AG04450 (cell line): ENCODE measurements at places on chromosomes 1 and 21. TPM values are rescaled to one million over a fixed set of nuclear protein-coding genes. Genes with fewer than 3 reads are reported as not detected.

- DNase-seq: no peak
Measured at GRCh38 chr1:50421768-50422674, 1.2 kb downstream of the DMRTA2 start.

DNA sequence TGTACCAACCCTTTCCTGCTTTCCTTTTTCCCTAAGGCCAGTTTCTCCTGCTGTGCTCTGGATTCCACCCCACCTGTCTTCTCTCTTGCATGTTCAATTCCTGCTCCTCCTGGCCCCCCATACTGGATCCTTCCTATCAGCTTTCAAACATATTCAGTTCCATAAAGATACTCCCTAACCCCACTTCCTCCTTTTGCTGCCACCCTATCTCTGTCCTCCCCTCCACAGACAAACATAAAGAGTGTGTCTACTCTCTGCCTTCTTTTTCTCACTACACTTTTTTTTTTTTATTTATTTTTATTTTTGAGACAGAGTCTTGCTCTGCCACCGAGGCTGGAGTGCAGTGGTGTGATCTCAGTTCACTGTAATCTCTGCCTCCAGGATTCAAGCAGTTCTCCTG lies 16.9 kb upstream of the RPF1 start:
- DNase-seq: no peak

DNA sequence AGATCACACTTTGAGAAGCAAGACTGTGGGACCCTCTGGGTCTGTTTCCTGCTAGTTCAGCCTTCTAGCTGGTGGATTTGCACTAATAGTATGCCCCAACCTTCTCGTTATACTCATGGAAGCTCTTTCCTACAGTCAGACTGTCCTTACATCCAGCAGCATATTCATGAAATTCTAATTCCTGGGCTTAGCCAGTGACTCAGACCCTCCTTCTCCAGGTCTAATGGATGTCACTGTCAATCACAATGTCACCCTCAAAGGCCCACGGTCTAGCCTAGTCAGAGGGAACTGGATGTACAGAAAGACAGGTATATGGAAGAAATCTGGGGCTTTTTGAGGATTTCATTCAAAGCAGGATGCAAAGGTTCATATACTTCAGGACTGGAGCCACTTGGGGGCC lies 72.4 kb downstream of the KCNJ15 start:
- no peak for DNase-seq

TSPAN1 gene
- polyA plus RNA-seq: 0.43 and 0.45 TPM in 2 replicates

FOXD2 gene
- 0.01 TPM in 1 of 2 replicates, not detected in the other for polyA plus RNA-seq

- no peak for DNase-seq
Measured at GRCh38 chr1:167720965-167721616, 691 bp upstream of the MPZL1 start.

DNA sequence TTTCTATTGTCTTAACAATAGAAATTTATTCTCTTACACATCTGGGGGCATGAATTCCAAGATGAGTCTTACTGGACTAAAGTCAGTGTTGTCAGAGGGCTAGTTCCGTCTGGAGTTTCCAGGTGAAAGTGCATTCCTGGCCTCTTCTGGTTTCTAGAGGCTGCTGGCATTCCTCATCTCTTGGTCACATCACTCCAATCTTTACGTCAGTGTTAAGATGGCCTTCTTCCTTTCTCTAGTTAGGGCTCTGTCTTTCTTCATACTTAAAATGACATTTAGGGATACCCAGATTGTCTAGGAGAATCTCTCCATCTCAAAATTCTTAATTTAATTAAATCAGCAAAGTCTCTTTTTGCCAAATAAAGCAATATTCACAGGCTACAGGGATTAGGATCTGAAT lies 13.3 kb upstream of the PDC start:
- DNase-seq: no peak
